AG08396 (cell line): ENCODE measurements at places on chromosomes 6 and 20.
A peak's percentile ranks its signal among the peaks of the same experiment; 100 is the strongest.

DNA sequence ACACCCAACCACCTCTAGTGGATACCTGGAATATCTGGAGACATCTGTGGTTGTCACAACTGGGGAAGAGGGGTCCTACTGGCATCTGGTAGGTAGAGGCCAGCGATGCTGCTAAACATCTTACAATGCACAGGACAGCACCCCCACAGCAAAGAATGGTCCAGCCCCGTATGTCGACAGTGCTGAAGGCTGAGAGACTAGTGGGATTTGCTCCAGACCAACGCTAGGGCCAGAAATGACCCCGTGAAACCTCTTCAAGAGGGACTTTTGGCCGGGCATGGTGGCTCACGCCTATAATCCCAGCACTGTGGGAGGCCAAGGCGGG lies 7.2 kb downstream of the PREX1 start:
- no peak for DNase-seq

- DNase-seq: no peak
Observed at GRCh38 chr6:166716910-166717617, 90.0 kb upstream of the RPS6KA2 start.

DNA sequence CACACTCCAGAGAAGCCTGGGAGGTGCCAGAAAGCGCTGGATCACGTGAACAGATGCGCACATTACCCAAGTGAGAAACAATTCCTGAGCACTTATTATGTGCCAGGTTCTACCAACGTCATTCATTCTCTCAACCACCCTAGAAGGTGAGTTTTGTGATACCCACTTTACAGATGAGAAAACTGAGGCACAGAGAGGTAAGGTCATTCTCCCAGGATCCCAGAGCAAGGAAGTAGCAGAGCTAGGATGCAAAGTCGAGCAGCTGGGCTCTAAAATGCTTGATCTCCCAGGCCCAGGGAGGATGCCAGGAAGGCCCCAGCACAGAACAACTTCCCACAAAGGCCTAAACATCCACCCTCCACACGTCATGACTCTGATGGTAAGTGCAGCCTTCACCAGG lies 85.6 kb downstream of the PREX1 start:
- no peak for DNase-seq

DNA sequence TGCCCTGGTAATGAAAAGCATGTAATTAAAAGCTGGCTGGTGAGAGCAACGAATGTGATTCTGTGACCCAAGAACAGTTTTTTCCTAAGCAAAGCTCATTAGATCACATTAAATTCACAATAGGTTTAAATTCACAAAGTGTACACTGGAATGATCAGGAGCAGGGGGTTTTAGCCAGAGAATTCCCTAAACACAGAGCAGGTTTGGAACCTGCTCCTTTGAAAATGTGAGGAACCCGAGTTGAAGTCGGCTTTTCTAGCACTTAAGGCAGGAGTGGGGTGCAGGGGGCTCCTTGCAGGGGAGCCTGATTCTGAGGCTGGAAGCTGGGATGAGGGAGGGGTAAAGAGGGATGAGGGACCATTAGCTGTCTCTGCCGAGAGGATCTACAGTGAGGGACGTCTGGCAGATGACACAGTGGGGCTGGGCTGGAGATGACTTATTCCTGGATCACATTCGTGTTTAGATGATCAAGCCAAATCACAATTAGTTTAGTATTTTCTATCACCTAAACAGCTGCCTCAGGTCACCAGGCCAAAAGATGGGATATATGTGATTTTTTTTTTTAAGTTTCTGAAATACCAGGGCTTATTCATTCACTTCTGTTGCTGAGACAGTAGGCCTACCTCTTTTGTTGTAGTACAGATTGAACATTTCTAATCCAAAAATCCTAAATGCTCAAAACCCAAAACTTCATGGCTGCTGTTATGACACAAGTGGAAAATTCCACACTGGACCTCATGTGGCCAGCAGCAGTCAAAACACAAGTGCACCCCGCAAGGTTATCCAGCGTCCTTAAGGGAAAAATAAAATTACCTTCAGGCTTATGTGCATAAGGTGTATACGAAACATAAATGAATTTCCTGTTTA lies 93.1 kb upstream of the HIVEP1 start:
- no peak for DNase-seq

DNA sequence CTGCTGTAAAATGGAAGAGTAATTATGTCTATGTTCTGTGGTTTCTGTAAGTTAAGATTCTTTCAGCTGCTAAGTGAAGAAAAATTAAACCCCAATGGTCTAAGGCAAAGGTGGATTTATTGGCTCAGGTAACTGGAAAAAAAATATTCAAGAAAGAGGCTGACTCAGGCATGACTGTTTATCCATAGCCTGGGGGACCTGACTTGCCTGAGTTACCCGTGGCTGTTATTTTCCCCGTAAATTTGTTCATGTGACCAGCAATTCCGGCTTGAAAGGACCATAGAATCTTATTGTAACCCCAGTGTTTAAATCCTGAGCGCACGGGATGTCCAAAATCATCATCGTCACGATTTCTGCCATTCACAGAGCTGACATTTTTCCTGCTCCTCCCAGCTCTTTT lies 32.3 kb upstream of the SULF2 start:
- DNase-seq: no peak

- DNase-seq: no peak
Observed at GRCh38 chr20:3248167-3248992, 9.4 kb upstream of the SLC4A11 start.

- DNase-seq: peak; percentile 69
Observed at GRCh38 chr6:118748311-118749062, 97.1 kb upstream of the CEP85L start.
